Vagina (tissue), 2 donors: ENCODE measurements at places on chromosomes 3 and 15. TPM values are rescaled to one million over a fixed set of nuclear protein-coding genes. Genes with fewer than 3 reads are reported as not detected.

DNA sequence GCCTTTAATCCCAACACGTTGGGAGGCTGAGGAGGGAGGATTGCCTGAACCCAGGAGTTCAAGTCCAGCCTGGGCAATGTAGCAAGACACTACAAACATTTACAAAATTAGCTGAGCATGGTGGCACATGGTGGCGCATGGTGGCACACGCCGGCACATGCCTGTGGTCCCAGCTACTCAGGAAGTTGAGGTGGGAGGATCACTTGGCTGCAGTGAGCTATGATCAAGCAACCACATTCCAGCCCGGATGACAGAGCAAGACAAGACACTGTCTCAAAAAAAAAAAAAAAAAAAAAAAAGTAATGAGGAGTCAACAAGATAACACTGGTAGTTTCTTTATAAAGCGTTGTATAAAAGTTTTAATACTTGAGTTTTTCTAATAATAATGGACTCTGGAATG, 10.1 kb downstream of the FEZF2 start:
- no peak for DNase-seq
- H3K36me3 ChIP-seq: no peaks in the 10 kb centered on the region
- H3K27me3 ChIP-seq: peaks cover 2% of the 10 kb centered on the region
- no peak overlapping the region for H3K4me3 ChIP-seq
- H3K27ac ChIP-seq: no peak overlapping the region

DNA sequence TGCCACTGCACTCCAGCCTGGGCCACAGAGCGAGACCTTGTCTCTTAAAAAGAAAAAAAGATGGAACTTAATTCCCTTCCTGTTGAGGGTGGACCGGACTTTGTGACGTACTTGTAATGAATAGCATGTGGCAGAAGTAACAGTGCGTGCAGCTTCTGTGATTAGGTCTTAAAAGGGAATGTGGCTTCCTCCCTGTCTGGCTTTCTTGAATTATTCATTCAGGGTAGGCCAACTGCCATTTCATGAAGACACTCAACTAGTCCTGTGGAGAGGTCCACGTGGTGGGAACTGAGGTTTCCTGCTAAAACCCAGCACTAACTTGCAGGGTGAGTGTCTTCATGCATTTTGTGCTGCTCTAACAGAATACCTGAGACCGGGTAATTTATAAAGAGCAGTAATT, 98.9 kb upstream of the PIAS1 start:
- H3K27me3 ChIP-seq: no peaks in the 10 kb centered on the region
- peak overlapping the region; percentile 5 for H3K27ac ChIP-seq
- peaks cover 19% of the 10 kb centered on the region for H3K4me1 ChIP-seq

Gene SCN5A
- total RNA-seq: 9.3 TPM

Gene ABHD17C
- total RNA-seq: 12.5 TPM

- no peaks in the 10 kb centered on the region for H3K27me3 ChIP-seq
- no peak overlapping the region for H3K4me3 ChIP-seq
- no peaks in the 10 kb centered on the region for H3K4me1 ChIP-seq
- no peak overlapping the region for H3K27ac ChIP-seq
- H3K36me3 ChIP-seq: no peaks in the 10 kb centered on the region
- no peak for DNase-seq
Measured at GRCh38 chr15:31824024-31824423, 206.3 kb upstream of the CHRNA7 start.

DNA sequence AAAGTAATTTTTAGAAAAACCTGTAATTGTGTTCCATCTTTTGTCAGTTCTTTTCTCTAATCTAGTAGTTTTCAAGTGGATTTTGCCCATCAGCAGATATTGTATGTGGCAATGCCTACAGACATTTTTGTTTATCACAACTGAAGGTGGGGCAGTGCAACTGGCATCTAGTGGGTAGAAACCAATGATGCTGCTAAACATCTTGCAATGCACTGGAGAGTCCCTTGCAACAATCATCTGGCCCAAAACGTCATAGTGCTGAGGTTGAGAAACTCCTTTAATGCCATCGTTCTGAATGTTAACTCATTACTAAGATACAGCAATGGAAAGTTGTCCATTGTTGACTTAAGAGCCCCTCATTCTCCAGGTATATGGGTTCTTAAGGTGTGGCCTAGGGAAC, 80.1 kb downstream of the BTD start:
- no peak for DNase-seq
- H3K27me3 ChIP-seq: no peaks in the 10 kb centered on the region
- H3K4me3 ChIP-seq: no peak overlapping the region
- peak overlapping the region; percentile 57 for H3K27ac ChIP-seq
- peaks cover 46% of the 10 kb centered on the region for H3K36me3 ChIP-seq

Gene TMC3
- 2.7 TPM for total RNA-seq

DNA sequence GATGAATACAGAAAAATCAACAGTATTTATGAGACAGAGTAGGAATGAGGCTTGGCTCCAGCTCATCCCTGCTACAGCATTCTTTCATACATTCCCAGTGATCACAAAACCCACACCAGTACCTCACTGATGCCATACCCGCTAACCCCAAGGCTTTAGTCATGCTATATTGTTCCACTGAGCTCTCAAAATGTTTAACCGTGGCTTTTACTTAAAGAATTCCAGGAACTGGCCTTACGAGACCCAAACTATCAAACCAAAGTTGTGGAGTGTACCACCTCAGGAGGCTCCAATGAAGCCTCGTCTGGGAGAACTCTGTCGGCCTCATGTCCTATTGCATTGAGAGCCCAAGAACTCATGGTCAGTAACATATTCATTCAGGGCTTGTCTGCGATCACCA, 278.9 kb downstream of the ULK4 start:
- no peak for DNase-seq
- peak overlapping the region; percentile 13 for H3K27ac ChIP-seq

Gene BNIP2
- total RNA-seq: 83.2 TPM

GRCh38 chr15:62026487-62027262, 33.6 kb downstream of the VPS13C start:
- no peaks in the 10 kb centered on the region for H3K27me3 ChIP-seq
- no peak overlapping the region for H3K4me3 ChIP-seq
- DNase-seq: no peak
- H3K36me3 ChIP-seq: peaks cover 15% of the 10 kb centered on the region
- no peaks in the 10 kb centered on the region for H3K4me1 ChIP-seq

Gene SI
- total RNA-seq: not detected

- H3K4me3 ChIP-seq: no peak overlapping the region
- no peak overlapping the region for H3K27ac ChIP-seq
- H3K36me3 ChIP-seq: no peaks in the 10 kb centered on the region
- no peaks in the 10 kb centered on the region for H3K4me1 ChIP-seq
Measured at GRCh38 chr3:53661480-53661879, 167.1 kb downstream of the CACNA1D start.

DNA sequence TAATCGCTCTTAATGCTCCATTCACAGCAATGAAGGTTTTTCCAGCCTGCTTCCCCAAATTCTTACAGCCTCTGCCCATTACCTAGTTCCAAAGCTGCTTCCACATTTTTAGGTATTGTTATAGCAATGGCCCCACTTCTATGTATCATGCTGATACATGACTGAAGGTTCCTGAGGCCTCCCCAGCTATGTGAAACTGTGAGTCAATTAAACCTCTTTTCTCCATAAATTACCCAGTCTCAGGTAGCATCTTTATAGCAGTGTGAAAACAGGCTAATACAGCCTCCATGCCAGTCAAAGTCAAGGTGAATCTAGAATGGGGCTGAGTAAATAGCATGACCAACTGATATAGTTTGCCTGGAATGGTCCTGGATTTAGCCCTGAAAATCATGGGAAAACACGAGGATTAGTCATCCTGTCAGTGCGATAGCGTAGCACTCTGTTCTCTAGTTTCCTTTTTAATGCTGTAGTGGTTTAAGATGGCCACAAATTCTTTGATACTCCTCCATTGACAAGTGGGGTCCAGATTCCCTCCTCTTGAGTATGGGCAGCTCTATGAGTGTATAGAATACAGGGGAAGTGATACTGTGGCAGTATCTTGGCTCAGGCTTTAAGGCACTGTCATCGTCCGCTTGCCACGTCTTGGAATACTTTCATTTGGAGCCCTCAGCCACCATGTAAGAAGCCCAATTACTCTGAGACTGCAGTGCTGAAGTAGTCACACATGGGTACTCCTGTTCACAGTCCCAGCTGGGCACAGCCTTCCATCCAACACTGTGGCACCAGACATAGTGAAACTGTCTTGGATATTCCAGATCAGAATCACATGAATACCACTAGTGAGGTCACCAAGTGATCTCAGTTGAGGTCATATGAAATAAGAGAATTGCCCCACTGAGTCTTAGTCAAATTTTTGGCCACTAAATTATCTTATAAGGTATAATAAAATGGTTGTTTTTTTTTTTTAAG, 94.0 kb upstream of the PLCL2 start:
- no peak overlapping the region for H3K4me3 ChIP-seq
- no peaks in the 10 kb centered on the region for H3K27me3 ChIP-seq
- no peak overlapping the region for H3K27ac ChIP-seq
- DNase-seq: no peak

GRCh38 chr3:59082106-59082505, 32.3 kb upstream of the CFAP20DC start:
- H3K4me3 ChIP-seq: no peak overlapping the region
- no peak for DNase-seq
- no peaks in the 10 kb centered on the region for H3K27me3 ChIP-seq
- no peak overlapping the region for H3K27ac ChIP-seq

DNA sequence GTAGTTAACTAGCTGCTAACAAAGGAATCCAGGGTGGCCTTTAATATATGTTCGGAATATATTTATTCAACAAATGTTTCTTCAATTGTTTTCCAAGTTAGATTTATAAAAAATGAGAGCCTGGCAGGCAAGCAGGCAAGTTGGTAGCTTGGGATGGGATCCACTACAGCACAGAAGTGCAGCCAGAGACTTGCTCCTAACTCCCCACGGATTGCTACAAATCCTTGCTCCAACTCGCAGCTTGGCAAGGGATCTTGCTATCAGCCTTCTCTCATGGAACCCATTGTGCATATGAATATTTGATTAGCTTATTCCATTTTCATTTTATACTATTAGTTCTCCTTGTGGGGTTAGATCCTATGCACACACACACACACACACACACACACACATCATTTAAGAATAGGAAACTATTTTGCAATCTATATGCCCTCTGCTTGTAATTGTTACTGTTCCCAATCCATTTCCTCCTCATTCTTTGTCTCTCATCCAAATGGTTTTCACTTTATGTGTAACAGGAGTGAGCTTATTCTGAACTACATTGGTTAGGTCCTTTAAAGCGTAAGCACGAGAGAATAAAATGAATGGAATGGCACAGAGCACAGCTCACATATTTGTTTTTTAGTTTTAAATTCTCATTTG, 505.6 kb downstream of the LPP start:
- H3K27me3 ChIP-seq: no peaks in the 10 kb centered on the region
- H3K36me3 ChIP-seq: no peaks in the 10 kb centered on the region
- H3K4me1 ChIP-seq: peaks cover 25% of the 10 kb centered on the region
- no peak overlapping the region for H3K4me3 ChIP-seq
- DNase-seq: no peak
- no peak overlapping the region for H3K27ac ChIP-seq

DNA sequence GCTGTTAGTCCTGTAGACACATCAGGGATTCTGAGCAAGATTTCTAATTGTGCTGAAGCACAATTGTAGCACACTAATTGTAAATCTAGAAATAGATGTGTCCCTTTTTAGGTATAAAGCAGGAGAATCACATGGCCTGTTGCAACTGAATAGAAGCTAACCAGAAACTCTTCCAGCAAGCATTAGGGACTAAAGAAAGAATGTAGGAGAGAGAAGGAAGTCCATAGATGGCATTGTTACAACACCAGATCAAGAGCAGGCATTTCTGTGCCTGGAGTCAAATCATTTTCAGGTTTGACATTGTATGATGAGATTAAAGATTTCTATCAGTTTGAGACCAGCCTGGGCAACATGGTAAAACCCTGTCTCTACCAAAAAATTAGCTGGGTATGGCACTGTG, 27.4 kb downstream of the CALML4 start:
- no peaks in the 10 kb centered on the region for H3K27me3 ChIP-seq
- no peak overlapping the region for H3K27ac ChIP-seq
- H3K4me3 ChIP-seq: no peak overlapping the region
- no peaks in the 10 kb centered on the region for H3K36me3 ChIP-seq

DNA sequence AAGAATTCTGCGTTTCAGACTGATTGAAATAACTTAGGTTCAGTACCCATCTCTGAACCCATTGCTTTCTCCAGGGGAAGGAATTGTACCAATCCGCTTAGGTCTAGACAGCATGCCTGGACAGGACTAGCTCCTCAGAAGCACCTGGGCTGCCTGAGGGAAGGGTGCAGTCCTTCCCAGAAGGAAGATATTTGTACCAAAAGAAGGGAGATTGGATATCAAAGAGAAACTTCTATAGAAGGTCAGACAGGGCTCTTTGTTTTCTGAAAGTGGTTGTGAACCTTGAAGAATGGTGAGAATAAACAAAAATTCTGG, 133.8 kb upstream of the LRTM1 start:
- no peaks in the 10 kb centered on the region for H3K4me1 ChIP-seq
- H3K27ac ChIP-seq: no peak overlapping the region
- H3K4me3 ChIP-seq: no peak overlapping the region
- no peaks in the 10 kb centered on the region for H3K27me3 ChIP-seq

- no peak for DNase-seq
- peak overlapping the region; percentile 59 for H3K27ac ChIP-seq
- H3K4me1 ChIP-seq: peaks cover 7% of the 10 kb centered on the region
Measured at GRCh38 chr3:14358426-14359211, 43.8 kb upstream of the SLC6A6 start.

DNA sequence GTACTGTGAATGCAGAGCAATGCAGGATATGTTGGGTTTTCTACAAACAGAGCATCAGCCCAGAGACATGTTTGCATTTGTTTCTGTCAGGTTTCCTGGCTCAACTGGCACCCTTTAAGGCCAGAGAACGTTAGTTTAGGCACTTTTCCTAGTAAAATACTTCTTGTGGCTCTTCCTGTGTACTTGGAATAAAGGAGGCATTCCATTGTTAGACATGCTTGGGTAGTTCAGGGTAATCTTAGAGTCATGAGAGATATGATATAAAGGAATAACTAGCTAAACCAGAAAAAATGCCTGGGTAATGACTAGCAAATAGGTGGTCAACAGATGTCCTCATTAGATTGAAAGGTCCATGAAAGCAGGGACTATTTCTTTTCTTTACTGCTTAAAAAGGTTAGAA, 60.4 kb upstream of the RBM5 start:
- H3K27me3 ChIP-seq: no peaks in the 10 kb centered on the region
- no peak overlapping the region for H3K27ac ChIP-seq
- H3K4me3 ChIP-seq: no peak overlapping the region
- H3K4me1 ChIP-seq: no peaks in the 10 kb centered on the region
